Smooth muscle cell of the brain vasculature (primary cell): ENCODE measurements at places on chromosomes 16 and 17.
A peak's percentile ranks its signal among the peaks of the same experiment; 100 is the strongest.

- no peak for DNase-seq
Measured at GRCh38 chr17:28760601-28761562, 17.1 kb downstream of the TRAF4 start.

- no peak for DNase-seq
Measured at GRCh38 chr17:76376318-76377133, 7.9 kb upstream of the SPHK1 start.

DNA sequence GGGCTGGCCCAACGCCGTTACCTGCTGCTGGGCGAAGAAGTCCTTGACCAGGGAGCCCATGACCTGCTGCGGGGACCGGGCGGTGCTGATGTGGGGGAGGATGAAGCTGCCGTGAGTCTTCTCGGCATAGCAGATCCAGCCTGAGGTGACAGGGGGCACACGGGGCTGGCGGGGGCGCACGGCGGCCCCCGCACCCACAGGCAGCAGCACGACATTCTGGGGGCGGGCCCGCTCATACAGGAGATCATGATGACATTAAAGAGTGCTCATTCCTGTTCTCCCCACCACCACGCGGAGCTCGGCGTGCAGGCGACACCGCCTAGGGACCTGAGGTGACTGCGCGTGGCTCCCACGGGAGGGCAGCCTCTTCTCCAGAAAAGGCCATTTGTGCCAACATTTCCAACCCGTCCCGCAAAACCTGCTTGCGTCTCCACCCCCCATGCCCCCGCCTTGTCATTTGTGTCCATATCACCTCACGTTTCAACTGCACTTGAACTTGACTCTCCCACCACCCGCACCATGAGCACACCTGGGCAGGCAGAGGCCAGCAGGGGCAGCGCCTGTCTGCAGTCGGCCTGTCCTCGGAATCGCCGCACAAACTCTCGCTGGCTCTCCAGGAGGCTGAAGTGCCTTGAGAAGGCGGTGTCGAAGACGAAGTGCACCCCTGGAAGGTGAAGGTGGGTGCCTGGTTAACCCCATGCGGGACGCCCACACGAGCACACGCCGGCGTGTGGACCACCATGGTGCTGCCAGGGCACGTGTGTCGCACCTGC, 6.4 kb downstream of the CIAO3 start:
- no peak for DNase-seq

DNA sequence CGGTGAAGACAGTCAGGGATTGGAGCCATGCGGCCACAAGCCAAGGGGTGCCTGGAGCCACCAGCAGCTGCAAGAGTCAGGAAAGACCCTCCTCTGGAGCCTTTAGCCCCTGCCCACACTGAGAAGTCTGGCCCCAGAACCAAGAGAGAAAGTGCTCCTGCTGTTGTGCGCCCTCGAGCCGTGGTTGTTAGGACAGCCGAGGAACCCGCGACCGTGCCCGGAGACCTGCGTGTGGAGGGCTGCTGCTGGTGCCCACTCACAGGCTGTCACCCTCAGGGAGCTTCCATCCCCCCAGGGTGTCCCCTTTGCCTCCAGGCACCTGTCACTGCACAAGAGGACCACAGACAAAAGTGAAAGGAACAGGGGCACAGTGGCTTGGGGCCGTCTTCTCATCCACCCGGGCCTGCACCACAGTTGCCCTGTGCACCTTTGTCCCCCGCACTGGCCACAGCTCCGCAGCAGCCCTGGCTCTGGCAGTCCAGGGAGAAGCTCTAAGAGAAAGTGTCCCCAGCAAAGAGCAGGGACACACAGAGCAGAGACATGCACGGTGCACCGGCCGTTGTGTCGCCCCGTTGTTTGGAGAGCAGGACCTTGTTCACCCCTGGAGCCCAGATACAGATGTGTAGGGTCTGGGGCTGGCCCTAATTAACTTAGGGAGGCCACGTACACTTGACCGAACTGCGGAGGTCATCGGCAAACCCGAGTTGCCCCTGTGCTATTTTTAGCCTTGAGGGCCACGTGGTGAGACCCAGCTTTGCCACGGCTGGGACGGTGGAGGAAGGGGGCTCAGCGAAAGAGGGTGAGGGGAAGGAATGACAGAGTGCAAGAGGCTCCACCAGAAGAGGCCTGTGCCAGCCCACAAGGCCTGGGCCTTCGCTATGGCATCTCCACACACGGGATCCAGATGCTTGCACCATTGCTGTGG, 329.2 kb downstream of the C16orf95 start:
- DNase-seq = no peak

GRCh38 chr17:17305281-17305801, 2.2 kb downstream of the NT5M start:
- DNase-seq = no peak

GRCh38 chr16:81571592-81572385, 127.2 kb downstream of the CMIP start:
- DNase-seq = no peak

GRCh38 chr16:23334950-23335349, 32.8 kb downstream of the SCNN1B start:
- no peak for DNase-seq

GRCh38 chr17:59469786-59470485, 95.5 kb upstream of the DHX40 start:
- DNase-seq = no peak

GRCh38 chr17:48132385-48132784, 24.8 kb downstream of the SNX11 start:
- no peak for DNase-seq

- peak; percentile 63 for DNase-seq
Measured at GRCh38 chr17:45218895-45219661, 2.6 kb upstream of the FMNL1 start.

- DNase-seq = no peak
Measured at GRCh38 chr17:63033142-63033541, 67.1 kb downstream of the TANC2 start.

- DNase-seq = no peak
Measured at GRCh38 chr16:72884037-72884436, 163.9 kb downstream of the ZFHX3 start.

- no peak for DNase-seq
Measured at GRCh38 chr17:68387435-68388218, 69.7 kb downstream of the WIPI1 start.

DNA sequence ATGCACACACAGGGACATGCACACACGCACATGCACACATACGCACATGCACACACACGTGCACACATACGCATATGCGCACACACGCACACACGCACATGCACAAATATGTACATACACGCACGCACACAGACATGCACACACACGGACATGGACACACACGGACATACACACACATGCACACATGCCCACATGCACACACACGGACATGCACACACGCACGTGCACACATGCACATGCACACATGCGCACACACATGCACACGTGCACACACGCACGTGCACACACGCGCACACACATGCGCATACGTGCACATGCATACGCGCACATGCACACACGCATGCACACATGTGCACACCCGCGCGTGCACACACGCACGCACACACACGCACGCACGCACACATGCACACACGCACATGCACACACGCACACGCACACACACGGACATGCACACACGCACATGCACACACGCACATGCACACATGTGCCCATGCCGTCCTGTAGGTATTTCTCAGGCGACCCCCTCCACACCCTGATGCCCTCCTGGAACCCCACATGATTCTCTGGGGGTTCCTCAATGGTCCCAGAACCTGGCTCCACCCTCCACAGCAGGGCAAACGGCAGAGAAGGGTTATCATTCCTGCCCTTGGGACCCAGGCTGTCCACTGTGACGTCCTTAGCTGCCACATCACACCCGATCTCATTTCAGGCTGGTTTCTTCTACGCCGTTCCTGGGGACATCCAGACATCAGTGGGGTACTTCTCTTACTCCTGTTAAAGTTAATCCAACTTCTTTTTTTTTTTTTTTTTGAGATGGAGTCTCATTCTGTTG, 9.6 kb upstream of the RBFOX3 start:
- no peak for DNase-seq

GRCh38 chr17:4249452-4250029, 14.2 kb downstream of the ANKFY1 start:
- DNase-seq = no peak

DNA sequence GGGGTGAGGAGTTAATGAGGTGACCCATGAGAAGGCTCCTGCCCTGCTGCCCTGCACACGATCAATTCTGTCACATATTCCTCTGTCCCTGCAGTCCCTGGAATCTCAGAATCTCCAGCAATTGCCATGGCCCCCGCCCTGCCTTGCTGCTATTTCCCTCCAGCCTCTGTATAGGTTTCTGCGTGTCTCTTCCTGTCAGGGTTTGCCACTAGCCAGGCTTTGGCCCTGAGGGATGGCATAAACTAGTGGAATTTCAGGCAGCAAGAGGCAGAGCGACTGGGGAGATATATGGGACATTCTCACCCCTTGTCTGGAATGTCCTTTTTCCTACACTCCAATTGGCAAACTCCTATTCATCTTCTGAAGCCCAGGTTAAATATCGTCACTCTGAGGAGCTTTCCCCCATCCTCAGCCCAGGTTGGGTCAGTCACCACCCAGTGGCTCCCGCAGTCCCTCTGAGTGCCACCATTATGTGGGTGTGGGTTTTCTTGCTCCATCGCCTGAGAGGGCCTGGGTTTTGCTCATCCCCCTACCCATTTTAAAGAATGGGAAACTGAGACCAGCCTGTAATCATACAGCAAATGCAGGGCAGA, 15.5 kb upstream of the NATD1 start:
- DNase-seq = no peak

GRCh38 chr17:28880572-28880945, 17.0 kb downstream of the FLOT2 start:
- DNase-seq = no peak
